ENCODE measurements at places on chromosomes 12 and 14. TPM values are rescaled to one million over a fixed set of nuclear protein-coding genes. Genes with fewer than 3 reads are reported as not detected.

Gene LALBA
- not detected for total RNA-seq

Gene BDKRB1
- 0.24 TPM for total RNA-seq

Gene TAS2R7
- not detected for total RNA-seq

DNA sequence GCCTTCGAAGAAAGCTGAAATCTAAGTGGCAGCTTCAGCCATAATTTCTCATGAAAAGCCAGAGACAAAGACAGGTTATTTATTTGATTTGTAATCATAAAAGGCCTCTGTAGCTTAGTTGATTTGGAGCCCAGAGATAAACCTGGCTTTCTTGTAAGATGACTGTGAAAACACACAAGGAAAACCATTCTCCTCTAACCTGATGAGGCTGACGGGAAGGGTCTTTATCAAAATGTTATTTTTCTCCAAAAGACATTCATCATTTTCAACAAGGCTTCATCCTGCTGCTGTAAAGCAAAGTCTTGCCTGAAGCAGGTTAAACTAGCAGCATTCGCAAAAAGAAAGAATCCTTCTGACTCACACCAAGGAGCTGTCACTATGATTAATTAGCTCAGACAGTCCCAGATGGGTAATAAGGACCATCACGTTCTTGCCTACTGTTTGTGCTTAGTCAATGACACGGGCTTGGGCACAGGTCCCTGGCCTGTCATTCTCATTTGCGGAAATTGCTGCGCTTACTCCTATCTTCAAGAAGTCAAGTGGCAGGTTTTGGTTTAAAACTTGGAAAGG, 286.6 kb downstream of the C12orf75 start:
- no peak for DNase-seq

GRCh38 chr12:97629382-97629781, 166.8 kb downstream of the RMST start:
- no peak for DNase-seq

GRCh38 chr12:96766232-96766631, 140.8 kb upstream of the NEDD1 start:
- no peak for DNase-seq

GRCh38 chr12:21453312-21453852, 15.9 kb downstream of the PYROXD1 start:
- no peak for DNase-seq

DNA sequence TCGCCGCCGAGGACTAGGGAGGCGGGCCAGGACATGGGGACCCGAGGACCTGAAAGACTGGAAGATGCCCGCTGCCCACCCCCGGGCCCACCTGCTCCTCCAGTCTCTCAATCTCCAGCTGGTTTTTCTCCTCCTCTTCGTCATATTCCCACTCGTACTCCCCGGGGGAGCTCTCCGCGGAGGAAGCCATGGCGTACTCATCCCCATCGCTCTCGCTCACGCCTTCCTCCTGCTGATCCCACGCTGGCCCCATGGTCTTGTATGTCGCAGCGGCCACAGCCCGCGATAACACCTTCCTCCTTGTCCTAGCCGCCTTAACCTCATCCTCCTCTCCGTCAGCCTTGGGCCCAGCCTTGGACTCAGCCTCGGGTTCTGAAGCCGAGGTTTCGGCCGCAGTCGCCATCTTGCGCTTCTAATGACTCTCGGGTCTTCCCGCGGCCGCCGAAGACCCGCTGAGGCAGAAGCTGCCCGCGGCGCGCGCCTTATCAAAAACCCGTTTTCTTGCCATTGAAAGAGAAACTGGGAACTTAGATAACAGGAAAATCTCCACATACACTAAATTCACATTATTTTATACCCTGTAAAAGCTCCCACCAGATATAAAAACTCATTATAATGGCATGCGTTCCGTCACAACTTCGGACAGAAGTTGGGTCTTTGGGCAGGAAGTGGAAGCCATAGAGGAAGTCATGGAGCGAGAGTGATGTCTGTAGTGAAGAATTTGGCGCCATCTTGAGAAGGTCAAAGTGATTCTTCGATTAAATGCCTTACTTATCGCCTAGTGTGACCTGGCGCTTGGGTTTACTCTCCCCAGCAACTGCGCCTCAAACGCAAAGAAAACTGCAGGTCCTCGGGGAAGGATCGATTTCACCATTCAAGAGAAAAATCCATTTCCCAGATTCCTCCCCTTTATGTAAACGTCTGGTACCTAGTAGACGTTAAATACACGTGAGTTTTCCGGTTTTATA, at the start of gene SART3:
TSS of gene SART3 (minus strand) at position 422 of the 968 bp plus-strand sequence. CDS start at position 403, 19 bp downstream.
- DNase-seq, result peak; percentile 94

DNA sequence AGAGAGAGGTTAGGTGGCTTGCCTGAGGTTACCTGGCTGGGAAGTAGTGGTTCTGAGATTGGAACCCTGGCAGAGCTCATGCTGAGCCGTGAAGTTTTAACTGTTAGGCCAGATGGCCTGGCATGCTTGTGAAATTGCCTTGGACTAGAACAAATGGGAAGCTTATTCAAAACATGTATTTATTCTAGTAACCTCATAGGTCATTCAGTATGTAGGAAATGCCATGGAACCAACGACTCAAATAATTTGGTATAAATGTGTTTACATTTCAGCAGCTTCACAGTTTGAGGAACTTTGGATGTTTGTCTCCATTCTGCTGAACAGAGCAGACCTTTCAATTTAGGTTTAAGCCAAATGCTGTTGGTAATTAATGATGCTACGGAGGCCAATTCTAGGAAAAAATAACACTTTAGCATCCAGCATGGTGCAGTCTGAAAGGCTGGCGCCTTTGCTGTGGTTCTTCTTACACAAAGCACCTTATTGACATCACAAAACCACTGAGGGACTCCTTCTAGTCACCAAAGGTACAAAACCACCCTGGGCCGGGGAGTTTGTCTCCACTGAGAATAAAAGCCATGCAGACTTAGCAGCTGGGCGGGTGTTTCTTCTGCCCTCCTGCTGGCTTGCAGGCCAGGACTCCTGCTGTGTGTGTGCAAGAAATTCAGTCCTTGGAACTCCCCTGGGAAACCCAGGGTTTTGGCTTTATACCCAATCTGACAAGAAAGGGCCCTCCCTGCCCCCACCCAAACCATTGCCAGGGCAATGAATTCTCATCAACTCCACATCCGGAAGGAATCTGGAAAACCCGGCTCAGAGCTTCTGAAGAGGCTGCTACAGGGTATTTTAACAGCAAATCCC, 64.2 kb downstream of the ELK3 start:
- DNase-seq, result no peak

DNA sequence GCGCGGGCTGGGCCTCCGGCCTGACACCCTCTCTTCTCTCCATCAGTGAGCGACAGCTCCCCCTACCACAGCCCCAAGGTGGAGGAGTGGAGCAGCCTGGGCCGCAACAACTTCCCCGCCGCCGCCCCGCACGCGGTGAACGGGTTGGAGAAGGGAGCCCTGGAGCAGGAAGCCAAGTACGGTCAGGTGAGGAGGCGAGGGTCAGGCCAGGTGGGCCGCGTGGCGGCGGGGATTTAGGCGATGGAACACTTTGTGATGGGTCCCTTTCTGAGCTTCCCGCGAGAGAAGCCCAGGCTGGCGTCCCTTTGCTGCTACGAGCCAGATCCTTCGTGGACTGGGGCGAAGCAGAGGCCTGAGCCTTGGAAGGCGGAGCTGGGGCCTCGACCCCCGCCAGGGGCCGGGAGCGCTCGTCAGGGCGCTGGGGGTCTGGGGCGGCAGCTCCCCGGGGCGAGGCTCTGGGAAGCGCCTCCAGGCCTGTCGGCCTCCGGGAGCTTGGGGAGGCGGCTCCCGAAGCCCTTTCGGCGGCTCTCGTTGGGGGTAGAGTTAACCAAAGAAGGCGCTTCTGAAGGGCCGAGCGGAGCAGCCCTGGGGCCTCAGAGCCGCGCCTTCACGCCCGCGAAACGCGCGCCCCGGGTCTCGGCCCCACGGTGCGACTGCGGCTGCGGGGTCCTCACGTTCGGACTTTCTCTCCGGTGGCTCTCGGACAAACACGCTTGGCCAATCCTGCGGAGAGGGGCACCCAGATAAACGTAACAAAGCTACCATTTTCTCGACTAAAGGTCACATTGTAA, 5.0 kb downstream of the PAX9 start:
- DNase-seq, result no peak

GRCh38 chr12:64666054-64666914, 56.0 kb downstream of the RASSF3 start:
- DNase-seq, result no peak

DNA sequence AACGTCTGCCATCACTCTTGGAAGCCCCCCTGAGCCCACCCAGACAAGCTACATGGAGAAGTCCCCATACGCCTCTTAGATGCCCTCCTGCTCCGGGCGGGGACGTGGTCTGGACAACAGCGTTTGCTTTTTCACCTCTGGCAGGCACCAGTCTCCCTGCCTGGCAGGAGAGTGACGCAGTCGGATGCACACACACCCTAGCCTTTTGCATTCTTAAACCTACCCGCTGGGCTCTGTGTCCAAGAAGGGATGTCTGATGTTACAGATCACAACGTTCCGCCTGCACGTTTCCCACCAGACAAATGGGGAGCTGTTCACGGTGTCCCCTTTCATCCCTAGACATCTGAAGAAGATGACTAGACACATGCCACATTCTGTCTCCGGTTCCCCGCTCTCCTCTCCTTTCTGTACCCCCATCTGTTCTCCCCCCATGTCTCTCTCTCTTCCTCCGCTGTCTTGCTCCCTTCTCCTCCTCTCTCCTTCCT, 100.2 kb downstream of the RIMBP2 start:
- DNase-seq, result no peak

GRCh38 chr14:100696590-100696989, 30.1 kb upstream of the DLK1 start:
- DNase-seq, result no peak
